RWPE2 (cell line): ENCODE measurements at places on chromosomes 4 and X.

- no peak for DNase-seq
Observed at GRCh38 chrX:110665223-110666002, 130.2 kb downstream of the CHRDL1 start.

DNA sequence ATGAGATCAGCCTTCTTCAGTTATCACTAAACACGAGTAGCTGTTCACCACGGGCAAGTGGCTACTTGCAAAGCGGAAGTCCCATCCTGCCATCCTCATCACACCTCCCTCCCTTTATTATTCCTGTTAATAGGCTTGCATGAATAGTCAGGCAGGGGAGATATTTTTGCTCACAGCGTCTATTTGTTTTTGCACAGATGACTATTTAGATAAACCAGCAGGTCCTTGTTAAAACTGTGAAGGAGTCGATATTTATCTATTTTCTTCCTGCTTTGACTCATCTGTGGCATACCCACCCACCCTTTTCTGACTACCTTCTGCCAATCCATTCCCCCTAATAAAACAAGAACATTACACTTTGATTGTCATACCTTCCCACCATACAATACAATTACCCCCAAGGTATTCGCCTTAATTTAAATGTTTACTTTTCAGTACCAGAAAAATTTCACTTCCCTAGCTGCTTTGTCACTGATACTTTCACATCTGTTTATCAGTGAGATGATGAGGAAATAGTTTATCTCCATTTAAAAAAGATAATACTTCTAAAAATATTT, 96.6 kb upstream of the BANK1 start:
- peak; percentile 52 for DNase-seq

- no peak for DNase-seq
Observed at GRCh38 chr4:8402181-8402597, 38.3 kb downstream of the ACOX3 start.

- no peak for DNase-seq
Observed at GRCh38 chrX:19195243-19195610, 73.0 kb upstream of the ADGRG2 start.

- no peak for DNase-seq
Observed at GRCh38 chrX:17826609-17827496, 34.2 kb downstream of the RAI2 start.

GRCh38 chrX:68365341-68365740, 68.0 kb downstream of the OPHN1 start:
- DNase-seq = no peak

GRCh38 chr4:7759216-7759615, 180.4 kb downstream of the AFAP1 start:
- no peak for DNase-seq

DNA sequence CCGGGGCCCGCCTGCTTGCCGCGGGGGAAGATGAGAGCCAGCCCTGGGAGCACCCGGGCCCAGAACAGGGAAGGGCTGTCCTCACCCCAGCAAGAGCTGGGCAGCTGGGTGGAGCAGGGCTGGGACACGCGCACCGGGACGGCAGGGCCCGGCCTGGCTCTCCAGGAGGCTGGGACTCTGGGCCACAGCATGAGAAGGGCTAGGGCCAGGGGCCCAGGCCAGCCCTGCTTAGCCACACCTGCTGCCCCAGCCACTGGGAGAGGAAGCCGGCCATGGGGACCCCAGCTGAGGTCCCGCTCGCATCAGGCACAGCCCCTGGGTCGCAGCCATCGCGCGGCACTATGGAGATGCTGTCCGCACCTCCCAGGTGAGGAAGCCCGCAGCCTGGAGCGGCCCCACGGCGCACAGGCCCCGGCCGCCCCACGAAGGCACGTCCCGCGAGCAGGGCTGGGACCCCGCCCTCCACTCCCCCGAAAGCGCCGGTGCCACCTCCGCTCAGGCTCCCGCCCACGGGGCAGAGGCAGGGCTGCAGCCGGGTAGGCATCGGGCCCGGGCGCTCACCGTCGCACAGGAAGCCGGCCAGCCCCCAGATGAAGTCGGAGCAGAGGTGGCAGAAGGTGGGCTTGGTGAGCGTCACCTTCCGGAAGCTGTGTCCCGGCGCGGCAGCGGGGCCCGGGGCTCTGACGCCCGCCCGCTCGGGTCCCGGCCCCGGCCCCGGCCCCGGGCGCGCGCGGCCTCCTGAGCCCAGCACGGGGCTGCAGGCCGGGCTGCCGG, 531 bp downstream of the DGKQ start:
- no peak for DNase-seq

GRCh38 chrX:136608295-136608933, 39.5 kb upstream of the CD40LG start:
- no peak for DNase-seq
